ENCODE measurements at places on chromosomes 5 and 9. TPM values are rescaled to one million over a fixed set of nuclear protein-coding genes. Genes with fewer than 3 reads are reported as not detected.

Gene TEX48
- not detected for total RNA-seq

Gene FUT7
- not detected for total RNA-seq

Gene HDHD3
- 33.9 TPM for total RNA-seq

Gene HIGD2A
- total RNA-seq, result 88.3 TPM

DNA sequence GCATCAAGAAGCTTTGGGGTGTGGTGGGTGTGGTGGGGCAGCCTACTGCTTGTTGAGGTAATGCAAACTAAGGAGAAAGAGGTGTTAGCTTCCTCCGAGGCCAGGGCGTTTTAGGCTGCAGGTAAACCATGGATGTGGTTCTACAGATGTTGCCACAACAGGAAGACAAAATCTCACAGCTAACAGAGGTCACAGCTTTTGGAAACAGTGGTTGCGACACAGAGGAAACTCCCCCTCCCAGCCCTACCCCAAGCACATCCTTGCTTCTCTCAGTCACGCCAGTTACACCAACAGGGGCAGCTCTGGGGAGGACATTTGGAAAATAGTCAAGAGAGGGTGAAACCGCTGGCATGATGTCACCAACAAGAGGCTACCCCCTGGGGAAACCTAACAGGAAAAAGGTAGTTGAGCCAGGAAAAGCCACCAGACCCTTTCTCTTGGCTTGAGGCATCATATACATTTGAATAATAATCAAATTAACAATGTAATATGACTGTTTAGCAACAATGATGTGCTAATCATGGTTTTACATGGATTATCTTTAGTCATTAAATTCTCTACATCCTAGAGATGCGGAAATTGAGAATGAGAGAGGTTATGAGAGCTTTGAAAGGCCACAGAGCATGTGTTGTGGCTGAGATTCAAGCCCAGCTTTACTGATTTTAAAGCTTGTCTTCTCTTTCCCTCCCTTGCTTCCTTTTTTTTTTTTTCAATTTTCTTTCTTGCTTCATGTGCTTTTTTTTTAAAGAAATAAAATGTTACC, 82.2 kb upstream of the IL12B start:
- no peak for DNase-seq
- H3K4me1 ChIP-seq, result no peaks in the 10 kb centered on the region
- no peak overlapping the region for H3K4me3 ChIP-seq
- H3K36me3 ChIP-seq, result no peaks in the 10 kb centered on the region

GRCh38 chr5:112264666-112265065, 154.4 kb downstream of the EPB41L4A start:
- H3K36me3 ChIP-seq, result peaks cover 14% of the 10 kb centered on the region
- H3K27me3 ChIP-seq, result no peaks in the 10 kb centered on the region
- DNase-seq, result no peak
- peaks cover 14% of the 10 kb centered on the region for H3K4me1 ChIP-seq
- H3K27ac ChIP-seq, result no peak overlapping the region

GRCh38 chr9:93697352-93698139, 121.2 kb downstream of the PHF2 start:
- H3K36me3 ChIP-seq, result no peaks in the 10 kb centered on the region
- peak; percentile 60 for DNase-seq
- no peak overlapping the region for H3K4me3 ChIP-seq
- H3K4me1 ChIP-seq, result no peaks in the 10 kb centered on the region

- no peaks in the 10 kb centered on the region for H3K27me3 ChIP-seq
- H3K4me1 ChIP-seq, result peaks cover 19% of the 10 kb centered on the region
- H3K4me3 ChIP-seq, result no peak overlapping the region
Observed at GRCh38 chr5:146003852-146004251, 67.5 kb downstream of the SH3RF2 start.
